ENCODE measurements at places on chromosomes 1 and 21. TPM values are rescaled to one million over a fixed set of nuclear protein-coding genes. Genes with fewer than 3 reads are reported as not detected.

The PROK1 gene
- not detected for total RNA-seq

DNA sequence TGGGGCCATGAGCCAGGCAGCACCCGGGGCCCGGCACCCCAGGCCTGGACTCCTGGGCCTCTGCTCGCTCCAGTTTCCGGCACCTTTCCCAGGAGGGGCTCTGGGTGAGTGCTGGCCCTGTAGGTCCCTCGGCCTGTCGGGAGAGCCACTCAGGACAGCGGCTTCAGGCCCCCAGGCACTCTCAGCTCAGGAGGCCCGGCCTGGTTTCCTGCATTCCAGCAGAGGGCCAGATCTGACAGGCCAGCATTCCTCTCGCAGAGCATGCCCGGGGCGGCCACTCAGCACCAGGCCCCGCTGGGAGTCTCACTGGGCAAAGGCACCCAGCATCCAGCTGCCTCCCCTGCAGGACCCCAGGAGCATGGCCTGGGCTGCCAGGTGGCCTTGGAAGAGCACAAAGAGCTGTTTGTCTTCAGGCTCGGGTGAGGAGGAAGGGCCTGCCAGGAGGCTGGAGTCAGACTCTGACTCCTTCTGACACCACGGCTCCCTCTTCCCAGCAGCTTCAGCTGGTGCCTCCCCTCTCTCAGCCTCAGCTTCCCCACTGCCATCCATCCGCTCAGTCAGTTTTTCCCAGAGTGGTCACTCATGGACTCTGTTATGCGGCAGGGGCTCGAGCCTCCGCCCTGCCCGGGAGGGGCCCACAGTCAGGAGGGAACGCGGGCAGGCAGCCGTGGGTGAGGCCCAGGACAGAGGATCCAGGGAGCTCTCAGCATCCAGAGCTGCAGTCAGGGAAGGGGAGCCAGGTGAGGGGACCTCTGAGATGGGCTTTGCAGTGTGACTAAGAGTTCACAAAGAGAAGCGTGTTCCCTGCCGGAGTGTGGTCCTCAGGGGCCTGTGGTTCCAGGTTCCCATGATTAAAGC lies 51.7 kb downstream of the WNT9A start:
- DNase-seq = peak; percentile 39

GRCh38 chr1:55402671-55403464 lies 187.7 kb upstream of the USP24 start:
- no peak for DNase-seq

GRCh38 chr1:162639718-162640117 lies 7.5 kb downstream of the DDR2 start:
- no peak for DNase-seq

GRCh38 chr1:204072931-204073836 lies at the start of gene SOX13:
SOX13 (plus strand) TSS chr1:204073115; CDS start chr1:204112916, 39,801 bp downstream.
- DNase-seq = peak; percentile 89
